IPS DF 6.9 (cell line): ENCODE measurements at places on chromosomes 5 and 9.

DNA sequence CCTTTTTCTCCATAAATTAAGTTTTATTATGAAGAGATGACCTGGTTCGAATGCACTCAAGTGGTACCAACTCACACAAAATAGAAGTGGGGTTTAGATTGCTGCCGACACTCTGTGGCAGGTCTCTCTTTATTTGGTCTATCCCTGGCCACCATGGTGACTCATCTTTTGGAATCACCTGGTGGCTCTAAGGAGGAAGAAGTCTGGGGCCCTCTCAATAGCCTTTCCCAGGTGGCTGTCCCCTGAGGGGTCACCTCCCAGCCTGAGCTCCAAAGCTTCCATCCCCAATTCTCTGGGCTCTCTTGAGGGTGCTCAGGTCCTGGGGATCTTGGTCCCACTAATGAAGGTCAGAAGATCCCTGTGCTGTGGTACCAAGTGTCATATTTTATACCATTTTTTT lies 136.8 kb downstream of the MVB12B start:
- H3K4me1 ChIP-seq: no peaks in the 10 kb centered on the region
- no peaks in the 10 kb centered on the region for H3K36me3 ChIP-seq
- no peak overlapping the region for H3K4me3 ChIP-seq
- H3K27ac ChIP-seq: no peak overlapping the region
- DNase-seq: no peak

DNA sequence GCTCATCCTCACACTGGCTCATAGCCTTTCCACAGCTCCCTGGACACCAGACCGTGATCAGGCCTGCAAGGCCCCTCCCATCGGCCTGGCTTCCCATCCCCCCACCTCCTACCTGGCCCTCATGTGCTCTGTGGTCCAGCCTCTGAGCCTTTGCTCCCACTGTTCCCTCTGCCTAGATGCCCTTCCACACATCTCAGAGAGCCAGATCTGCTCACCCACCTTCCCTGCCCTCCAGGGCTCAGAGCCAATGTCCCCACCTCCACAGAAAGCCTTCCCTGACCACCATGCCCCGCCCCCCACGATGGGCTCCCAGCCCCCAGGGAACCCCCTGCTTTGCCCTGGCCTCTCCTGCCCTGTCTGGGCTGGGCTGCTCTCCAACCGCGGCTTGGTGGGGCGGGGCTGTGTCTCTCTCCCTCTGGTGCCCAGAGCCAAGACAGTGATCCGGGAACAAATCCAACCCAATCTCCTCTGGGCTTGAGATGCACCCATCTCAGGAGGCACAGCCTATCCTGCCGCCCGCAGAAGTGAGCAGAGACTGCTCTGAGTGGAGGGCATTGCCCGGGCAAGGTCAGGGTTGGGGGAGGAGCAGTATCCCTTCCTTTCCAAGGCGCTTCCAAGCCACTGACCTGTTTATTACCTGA lies 1.6 kb downstream of the NINJ1 start:
- H3K27ac ChIP-seq: no peak overlapping the region
- no peak overlapping the region for H3K4me3 ChIP-seq
- no peaks in the 10 kb centered on the region for H3K36me3 ChIP-seq
- H3K4me1 ChIP-seq: peaks cover 8% of the 10 kb centered on the region

GRCh38 chr5:31096238-31096865 lies 97.1 kb upstream of the CDH6 start:
- no peaks in the 10 kb centered on the region for H3K36me3 ChIP-seq
- DNase-seq: no peak
- H3K4me3 ChIP-seq: no peak overlapping the region
- H3K27ac ChIP-seq: no peak overlapping the region

DNA sequence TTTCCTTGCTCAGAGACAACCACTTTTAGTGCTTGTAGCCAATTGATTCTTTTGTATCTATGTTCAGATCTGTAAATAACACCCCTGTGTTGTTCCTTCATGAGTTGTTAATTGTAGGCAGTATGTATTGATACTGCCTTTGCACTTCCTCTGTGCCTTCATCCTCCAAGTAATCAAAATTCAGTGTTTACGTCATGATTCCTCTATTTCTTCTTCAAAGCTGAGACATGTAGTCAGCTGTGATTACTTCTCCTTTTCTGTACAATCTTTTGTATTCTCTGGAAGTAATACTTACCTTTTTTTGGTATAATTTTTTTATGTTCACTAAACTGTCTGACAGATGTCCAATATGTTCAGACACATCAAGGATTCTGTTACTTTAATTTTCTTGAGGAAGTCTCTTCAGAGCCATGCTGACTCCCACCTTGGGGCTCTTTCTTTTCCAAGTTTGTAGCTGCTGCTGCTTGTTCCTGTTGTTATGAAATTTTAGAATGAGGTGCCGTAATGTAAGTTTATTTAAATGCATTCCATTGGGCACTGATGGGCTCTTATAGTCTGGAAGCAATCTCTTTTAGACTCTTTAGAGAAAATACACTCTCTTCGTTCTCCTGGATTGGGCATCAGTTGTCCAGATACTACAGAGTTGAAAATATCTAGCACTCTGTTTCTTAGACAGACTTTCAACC lies 30.5 kb upstream of the LRRC70 start:
- H3K4me3 ChIP-seq: no peak overlapping the region
- no peaks in the 10 kb centered on the region for H3K36me3 ChIP-seq
- no peak overlapping the region for H3K27ac ChIP-seq

DNA sequence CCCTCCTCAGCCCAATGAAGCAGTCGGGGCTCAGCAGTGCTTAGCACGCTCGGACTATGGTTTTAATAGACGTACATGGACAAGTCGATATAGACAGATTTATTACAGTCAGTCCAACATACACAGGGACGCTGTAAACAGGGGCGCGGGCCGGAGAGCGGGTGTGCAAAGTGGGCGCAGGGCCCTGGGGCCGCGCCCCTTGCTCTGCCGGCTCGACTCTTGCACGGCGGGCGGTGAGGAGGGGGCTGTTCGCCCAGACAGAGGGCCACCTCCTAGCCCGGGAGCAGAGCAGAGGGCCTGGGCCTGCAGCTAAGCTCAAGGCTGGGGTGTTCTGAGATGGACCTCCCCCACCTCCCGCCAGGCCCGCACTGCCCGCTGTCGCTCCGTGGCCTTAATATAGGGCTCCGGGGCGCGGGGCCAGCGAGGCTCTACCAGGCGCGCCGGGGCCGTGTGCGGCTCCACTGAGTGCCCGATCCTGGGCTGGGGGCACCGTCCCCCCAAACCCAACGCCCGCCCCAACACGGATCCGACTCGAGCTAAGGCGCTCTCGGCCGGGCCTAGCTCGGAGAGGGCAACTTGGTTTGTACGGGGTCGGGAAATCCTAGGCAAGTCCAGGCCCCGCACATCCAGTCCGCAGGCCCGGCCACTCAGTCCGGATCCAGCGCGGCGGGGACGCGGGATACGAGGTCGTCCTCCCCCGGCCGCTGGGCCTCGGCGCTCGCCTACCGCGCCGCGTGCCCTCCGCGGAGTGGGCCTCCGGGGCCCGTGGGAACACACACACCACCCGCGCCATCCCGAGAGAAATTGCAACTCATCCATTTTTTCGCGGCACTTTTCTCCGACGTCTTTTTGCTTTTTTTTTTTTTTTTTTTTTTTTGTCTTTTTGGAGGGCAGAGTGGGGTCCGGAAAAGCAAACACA lies 6.1 kb downstream of the PITX1 start:
- H3K4me3 ChIP-seq: no peak overlapping the region
- no peaks in the 10 kb centered on the region for H3K36me3 ChIP-seq
- peaks cover 71% of the 10 kb centered on the region for H3K27me3 ChIP-seq
- peaks cover 7% of the 10 kb centered on the region for H3K4me1 ChIP-seq
- no peak overlapping the region for H3K27ac ChIP-seq

DNA sequence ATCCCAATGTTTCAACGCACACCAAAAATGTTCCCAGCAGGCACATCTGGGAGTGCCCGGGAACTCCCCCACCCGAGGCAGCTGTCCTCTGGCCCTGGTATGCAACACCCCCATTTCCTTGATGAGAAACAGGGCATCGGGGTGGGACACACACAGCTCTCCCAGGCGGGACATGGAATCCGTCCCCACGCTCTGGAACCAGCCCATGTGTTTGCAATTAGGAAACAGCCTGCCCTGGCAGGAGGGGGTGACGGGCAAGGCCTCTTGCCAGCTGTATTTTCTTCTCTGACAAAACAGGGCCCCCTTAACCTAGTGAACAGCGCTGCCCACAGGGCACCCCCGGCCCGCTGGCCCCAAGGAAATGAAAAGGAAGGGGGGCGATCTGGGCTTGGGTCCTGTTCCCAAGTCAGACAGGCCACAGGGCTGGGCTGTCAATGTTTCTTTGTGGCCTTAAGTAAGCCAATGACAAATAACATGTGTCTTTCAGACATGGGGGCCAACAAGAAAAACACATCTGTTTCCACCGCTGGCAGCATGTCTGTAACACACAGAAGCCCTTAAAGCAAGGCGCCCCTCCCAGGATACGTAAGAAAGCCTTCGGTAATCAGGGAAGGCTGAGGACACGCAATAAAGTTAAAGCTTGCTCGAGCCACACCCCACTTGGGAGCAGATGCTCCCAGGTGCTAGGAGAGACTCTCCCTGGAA lies 125.3 kb downstream of the ROR2 start:
- peaks cover 1% of the 10 kb centered on the region; the same call in 1 of the 2 replicates for H3K4me1 ChIP-seq
- H3K27me3 ChIP-seq: no peaks in the 10 kb centered on the region
- no peak overlapping the region for H3K4me3 ChIP-seq
- H3K36me3 ChIP-seq: no peaks in the 10 kb centered on the region
- no peak overlapping the region for H3K27ac ChIP-seq
- no peak for DNase-seq

DNA sequence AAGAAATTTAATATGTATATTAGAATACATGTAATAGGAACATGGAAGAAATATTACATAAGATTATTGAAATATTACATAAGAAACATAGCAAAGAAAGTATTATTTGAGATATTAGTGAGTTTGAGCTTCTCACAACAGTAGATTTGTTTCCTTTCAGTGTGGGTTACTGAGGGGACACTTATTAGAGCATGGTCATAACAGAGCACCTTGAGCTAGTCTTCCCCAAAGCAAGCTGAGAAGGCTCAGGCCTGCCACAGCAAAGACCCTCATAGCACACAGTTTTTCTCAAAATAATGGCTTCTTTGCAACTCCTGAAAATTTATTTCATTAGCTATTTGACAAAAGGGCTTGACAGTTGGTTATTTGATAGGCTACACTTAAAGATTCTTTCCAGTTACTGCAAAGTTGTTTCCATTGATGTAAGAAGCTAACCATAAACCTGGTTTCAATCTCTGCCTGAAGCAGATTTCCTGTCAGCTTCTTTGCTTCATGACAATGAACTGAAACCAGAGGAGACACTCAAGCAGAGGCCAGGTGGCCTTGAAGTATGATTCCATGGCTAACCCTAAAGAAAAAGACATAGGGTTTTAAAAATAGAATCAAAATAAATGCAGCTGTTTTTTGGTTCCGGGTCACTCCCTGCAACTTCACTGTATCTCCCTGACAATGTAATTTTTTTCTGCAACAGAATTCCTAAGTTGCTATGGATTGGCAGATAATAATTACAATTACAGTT lies 68.6 kb downstream of the ERMP1 start:
- no peaks in the 10 kb centered on the region for H3K4me1 ChIP-seq
- H3K27me3 ChIP-seq: no peaks in the 10 kb centered on the region
- H3K27ac ChIP-seq: no peak overlapping the region
- H3K36me3 ChIP-seq: peaks cover 8% of the 10 kb centered on the region; the same call in 1 of the 2 replicates
